ENCODE measurements at places on chromosomes 6 and 20.

DNA sequence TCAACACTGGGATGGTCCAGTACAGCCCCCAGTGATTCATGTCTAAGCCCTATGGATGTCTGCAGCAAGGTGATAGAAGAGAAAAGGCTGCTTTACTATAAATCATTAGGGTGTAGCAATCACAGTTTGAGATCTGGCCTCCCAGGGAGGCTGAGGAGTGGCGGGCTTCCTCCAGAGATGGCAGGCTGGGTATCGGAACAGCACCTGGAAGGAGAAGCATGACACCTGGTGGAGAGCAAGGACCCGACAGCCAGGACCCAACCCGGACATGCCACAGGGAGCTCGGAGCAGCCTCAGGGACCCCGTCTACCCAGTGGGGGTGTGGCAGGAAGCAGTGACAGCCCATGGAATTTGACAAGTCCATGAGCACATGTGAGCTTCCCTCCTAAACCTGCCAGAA is 114.8 kb upstream of the CD93 start:
- peak; percentile 40 for DNase-seq

DNA sequence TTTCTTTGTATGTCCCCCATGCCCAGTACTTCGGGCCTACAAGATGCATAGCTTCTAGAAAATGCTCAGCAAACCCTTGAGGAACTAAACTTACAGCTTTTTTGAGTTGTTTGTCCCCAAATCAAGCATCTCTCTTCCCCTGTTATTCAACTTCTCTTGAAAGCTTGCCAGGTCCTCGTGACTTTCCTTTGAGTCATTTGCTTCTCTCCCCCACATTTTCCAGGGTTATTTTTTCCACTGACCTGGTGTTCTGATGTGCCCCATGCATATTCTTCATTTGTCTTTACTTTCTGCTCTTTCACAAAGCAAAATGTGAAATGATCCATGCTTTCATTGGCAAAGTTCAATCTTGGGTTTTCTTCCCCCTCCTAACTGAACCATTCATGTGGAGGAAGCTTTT is 204.8 kb downstream of the TFAP2A start:
- peak; percentile 1 for DNase-seq

- no peak for DNase-seq
Observed at GRCh38 chr20:34703424-34704176, 544 bp upstream of the TP53INP2 start.

GRCh38 chr6:2695454-2696095 is 55.1 kb downstream of the MYLK4 start:
- DNase-seq: peak; percentile 49

All from fibroblast of skin of scalp (primary cell).